ENCODE measurements at places on chromosomes 5 and 9. TPM values are rescaled to one million over a fixed set of nuclear protein-coding genes. Genes with fewer than 3 reads are reported as not detected.

SLC45A2 gene
- total RNA-seq = 0.45 TPM

SGCD gene
- total RNA-seq = 5.3 TPM

STX17 gene
- 52.3 TPM for total RNA-seq

ADAMTSL2 gene
- 7.0 TPM for total RNA-seq

IFNK gene
- not detected for total RNA-seq

UBE2R2 gene
- total RNA-seq = 59.9 TPM

C5 gene
- total RNA-seq = 3.1 TPM
